Activated T-helper 1 cell treated with anti-CD3 and anti-CD28 coated beads, Interleukin-12 subunit alpha, Interleukin-12 subunit beta, Interleukin-2, Interleukin-4 antibody, amounts not matched to agents 30 ng/mL and 10 ng/mL and 1 ng/mL, durations not matched to agents 14 hours and 24 hours and 36 hours (primary cell): ENCODE measurements at places on chromosomes 1 and 21. TPM values are rescaled to one million over a fixed set of nuclear protein-coding genes. Genes with fewer than 3 reads are reported as not detected.

Gene IGSF5
- total RNA-seq = not detected in 2 replicates

Gene GJA8
- not detected in 2 replicates for total RNA-seq

Gene S100A1
- not detected in 2 replicates for total RNA-seq

Gene CAMK2N1
- 1.8 and 1.9 TPM in 2 replicates for total RNA-seq

Gene LRRIQ3
- total RNA-seq = 0.31 and 0.49 TPM in 2 replicates
